PC-9 (cell line): ENCODE measurements at places on chromosomes 2 and 18. TPM values are rescaled to one million over a fixed set of nuclear protein-coding genes. Genes with fewer than 3 reads are reported as not detected.

The ANKRD36C gene
- 25.8 and 28.3 TPM in 2 replicates for total RNA-seq

The SH3BP4 gene
- 131 and 135 TPM in 2 replicates for total RNA-seq

The LHCGR gene
- not detected in 2 replicates for total RNA-seq

The SLC4A5 gene
- 1.2 TPM in 1 of 2 replicates, not detected in the other for total RNA-seq

- DNase-seq, result no peak
Measured at GRCh38 chr2:100246163-100247145, 75.8 kb downstream of the LONRF2 start.

The ALK gene
- not detected in 2 replicates for total RNA-seq

The SLC40A1 gene
- total RNA-seq, result 8.0 and 8.2 TPM in 2 replicates

DNA sequence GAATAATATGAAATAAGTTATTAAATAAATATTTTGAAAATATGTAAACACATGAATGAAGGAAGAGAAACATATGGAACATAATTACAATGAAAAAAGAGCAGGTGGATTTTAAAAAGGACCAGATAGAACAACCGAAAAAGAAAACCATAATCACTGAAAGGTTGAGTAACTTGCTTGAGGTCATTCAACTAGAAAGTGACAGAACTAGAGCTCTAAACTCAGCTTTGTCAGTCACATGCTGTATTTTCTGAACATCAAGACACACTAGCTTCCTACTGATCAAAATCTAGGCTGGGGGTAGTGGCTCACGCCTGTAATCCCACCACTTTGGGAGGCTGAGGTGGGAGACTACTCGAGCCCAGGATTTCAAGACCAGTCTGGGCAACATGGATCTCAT lies 30.0 kb upstream of the ITGAV start:
- DNase-seq, result no peak
